HEK293T (cell line): ENCODE measurements at places on chromosomes 1 and 21.

GRCh38 chr1:159088050-159088449 is 11.5 kb upstream of the AIM2 start:
- no peak for DNase-seq

GRCh38 chr1:4010284-4010683 is 110.2 kb upstream of the C1orf174 start:
- no peak for DNase-seq

DNA sequence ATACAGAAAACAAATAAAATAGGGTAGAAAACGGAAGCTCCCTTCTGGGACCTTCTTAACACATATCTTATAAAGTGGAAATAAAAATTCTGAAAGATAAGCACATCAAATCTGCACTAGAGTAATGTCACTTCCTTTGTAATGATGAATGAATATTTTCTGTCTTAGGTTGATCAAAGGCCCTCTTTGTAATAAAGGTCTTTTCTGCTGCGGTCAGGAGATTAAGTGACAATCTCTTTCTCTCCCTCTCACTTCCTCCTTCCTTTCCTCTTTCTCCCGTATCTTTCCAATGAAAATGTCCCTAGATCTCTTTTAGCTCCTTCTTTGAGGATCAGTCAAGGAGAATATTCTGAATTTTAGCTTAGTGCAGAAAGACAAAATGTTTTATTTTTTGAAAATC is 33.8 kb downstream of the TMCO1 start:
- DNase-seq, result no peak

GRCh38 chr1:246434335-246434734 is 72.7 kb downstream of the SMYD3 start:
- no peak for DNase-seq

DNA sequence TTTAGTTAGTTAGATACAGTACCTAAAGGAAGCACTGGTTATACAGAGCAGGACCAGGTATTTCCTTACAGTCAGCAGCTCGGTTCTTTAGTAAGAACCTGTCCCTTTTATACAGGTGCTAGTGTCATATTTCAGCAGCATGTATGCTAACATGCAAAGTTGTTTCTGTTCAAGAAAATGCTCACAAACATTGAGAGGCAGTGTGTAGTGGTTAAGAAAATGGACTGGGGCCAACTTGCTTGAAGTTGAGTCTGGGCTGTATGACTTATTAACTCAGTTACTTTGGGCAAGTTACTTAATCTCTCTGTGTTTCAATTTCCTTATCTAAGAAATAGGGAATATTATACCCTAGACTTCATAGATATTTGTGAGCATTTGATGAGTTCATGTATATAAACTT is 31.1 kb downstream of the AK4 start:
- no peak for DNase-seq

DNA sequence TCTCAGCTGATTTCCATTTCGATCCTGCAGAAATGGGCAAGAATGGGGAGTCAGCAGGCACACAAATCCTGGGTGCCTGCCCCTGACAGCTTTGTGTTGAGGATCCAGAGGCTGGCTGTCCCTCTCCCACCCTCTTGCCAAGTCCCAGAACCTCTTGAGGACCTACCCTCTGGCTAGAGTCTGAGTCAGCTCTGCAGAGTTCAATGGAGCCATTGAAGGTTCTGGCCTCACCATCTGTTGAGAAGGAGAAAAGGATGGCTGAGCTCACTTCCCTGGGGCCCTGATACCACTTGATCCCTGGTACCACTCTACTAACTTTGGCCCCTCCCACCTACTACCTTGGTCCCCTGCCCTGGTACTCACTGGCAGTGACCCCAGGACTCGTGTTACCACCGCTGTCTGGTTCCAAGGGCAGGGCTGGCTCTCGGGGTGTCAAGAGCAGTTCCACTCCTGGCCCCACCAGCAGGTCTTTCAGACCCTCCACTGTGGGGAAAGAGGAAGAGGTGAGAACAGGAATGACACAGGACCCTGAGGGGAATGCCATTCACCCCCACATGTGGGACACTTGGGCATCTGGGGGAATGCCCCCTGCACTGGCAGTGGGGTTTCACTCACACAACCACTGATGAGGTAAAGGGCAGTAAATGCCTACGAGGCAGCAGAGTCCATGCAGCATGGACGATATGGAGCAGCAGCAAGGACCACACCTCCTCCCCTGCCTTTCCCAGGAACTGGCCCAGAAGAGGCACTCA is 10.5 kb downstream of the RXFP4 start:
- DNase-seq, result no peak

DNA sequence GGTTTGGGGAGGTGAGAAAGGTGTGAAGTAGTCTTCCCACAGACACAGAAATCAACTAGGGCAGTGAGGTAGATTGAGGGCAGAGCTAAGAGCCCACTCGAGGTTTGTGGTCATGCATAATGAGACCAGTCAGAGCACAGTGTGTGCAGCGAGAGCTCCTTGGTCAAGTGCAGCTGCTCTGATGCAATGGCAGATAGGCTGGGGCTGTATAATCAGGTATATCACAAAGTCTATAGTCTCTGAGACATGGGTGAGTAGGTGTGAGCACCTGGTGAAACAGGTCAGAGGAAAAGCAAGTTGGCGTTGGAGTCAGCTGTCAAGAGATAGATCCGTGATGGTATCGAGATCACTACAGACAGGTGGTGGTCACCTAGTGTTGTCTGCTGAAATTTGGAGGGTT is 17.6 kb downstream of the DSCAM start:
- no peak for DNase-seq

- DNase-seq, result no peak
These were observed 47.7 kb downstream of the MAN1A2 start for GRCh38 chr1:117414943-117415342.

DNA sequence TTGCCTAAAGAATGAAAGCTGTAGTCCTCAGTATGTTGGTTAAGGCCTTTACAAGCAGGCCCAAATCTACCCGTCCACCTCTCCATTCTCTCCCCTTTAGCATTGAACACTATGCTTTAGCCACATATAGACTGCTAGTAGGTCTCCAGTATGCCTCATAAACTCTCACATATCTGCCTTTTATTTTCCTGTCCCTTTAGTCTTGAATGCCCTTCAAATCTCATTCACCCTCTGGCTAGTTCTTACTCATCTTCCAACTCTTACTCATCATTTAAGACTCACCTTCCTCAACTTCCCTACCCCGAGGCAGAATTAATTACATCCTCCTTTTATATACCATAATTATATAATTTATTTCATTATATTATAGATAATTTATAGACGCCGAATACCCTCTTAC is 78.7 kb upstream of the TSPAN2 start:
- no peak for DNase-seq

- DNase-seq, result no peak
These were observed 3.5 kb upstream of the NBL1 start for GRCh38 chr1:19640363-19641316.

DNA sequence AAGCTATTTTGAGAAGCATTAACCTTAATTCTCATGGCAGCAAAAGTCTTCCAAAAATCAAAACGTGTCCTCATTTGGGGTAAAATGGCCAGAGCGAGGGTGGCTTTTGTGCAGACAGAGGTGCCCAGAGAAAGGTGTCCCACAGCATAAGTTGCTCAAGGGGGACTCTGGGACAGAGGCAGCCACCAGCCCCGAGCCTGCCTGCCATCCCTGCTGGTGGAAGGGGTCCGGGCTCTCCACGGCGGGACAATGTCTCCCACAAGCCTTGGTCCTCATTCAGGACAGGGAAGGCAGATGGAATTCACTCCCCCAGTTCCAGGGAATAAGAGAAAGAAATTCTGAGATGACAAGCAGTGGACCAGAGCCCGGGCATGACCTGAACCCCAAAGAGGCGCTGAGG is 12.6 kb upstream of the ARHGEF16 start:
- DNase-seq, result no peak

- DNase-seq, result peak; percentile 77
These were observed at the start of gene KCNK1 for GRCh38 chr1:233613252-233614172. TSS of gene KCNK1 (plus strand) at chr1:233614106. CDS start at chr1:233614172, 66 bp downstream.

GRCh38 chr1:162335126-162335525 is 41.5 kb downstream of the SPATA46 start:
- no peak for DNase-seq
